ENCODE measurements at places on chromosomes 5 and 9. TPM values are rescaled to one million over a fixed set of nuclear protein-coding genes. Genes with fewer than 3 reads are reported as not detected.

LCN1 gene
- not detected for total RNA-seq

PPP3R2 gene
- not detected for total RNA-seq

GRCh38 chr9:122315534-122315933 lies 50.9 kb downstream of the MRRF start:
- no peak for DNase-seq

- peak; percentile 65 for DNase-seq
These were observed 1.2 kb upstream of the OMD start for GRCh38 chr9:92425474-92425873.

GRCh38 chr5:127647361-127647958 lies 1.4 kb upstream of the CTXN3 start:
- no peak for DNase-seq
